ENCODE measurements at places on chromosomes 7 and 10.

- no peak for DNase-seq
These were observed 197.1 kb downstream of the SUGCT start for GRCh38 chr7:40331915-40332314.

GRCh38 chr10:132469197-132469884, 68.2 kb upstream of the INPP5A start:
- no peak for DNase-seq

- DNase-seq, result no peak
These were observed 15.3 kb downstream of the EPHB6 start for GRCh38 chr7:142870147-142870559.

DNA sequence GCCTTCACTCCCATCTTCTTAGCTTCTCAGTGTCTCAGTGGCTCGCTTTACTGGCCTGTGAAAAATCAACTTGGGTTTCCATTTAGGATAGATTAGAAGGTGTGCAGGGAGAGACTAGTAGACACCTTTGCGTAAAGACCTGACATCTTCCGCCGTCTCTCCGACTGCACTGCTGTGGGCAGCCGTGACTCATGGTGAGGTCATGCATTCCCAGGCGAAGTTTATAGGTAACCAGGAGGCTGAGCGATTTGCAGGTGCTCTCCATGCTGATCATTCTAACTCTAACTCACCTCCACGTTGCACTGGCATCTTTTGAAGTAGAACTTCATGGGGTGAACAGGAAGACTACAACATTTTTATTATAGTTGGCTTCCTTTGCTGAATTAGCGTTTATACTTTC, 68.0 kb upstream of the ZNF438 start:
- no peak for DNase-seq

- DNase-seq, result no peak
These were observed 40.3 kb upstream of the GTF2I start for GRCh38 chr7:74617180-74617744.

GRCh38 chr7:32319012-32319382, 171.2 kb downstream of the LSM5 start:
- no peak for DNase-seq

Data from fibroblast of mammary gland (primary cell).